Psoas muscle (tissue), 8 donors: ENCODE measurements at places on chromosomes 5 and 9. TPM values are rescaled to one million over a fixed set of nuclear protein-coding genes. Genes with fewer than 3 reads are reported as not detected.
A peak's percentile ranks its signal among the peaks of the same experiment; 100 is the strongest.

DNA sequence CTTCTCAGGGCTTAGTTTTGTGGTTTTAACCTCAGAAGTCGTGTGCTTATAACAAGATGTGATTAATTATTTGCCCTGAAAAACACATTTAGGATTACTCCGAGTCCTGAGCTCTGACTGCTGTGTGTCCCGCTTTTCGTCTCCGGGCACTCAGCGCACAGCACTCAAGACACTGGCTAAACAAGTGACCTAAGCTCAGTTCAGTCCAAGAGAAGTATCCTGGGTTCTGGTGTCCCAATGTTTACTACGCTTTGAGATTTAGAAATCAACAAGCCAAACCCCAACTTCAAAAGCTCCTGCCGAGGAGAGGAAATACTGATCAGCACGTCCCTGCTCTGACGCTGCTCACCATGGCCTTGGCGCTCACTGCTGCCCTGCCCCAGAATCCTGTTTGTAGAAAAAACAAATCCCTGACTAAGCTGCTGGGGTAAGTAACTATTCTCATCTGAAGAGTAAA, 53.2 kb downstream of the IPPK start:
- peak; percentile 59 for DNase-seq

DNA sequence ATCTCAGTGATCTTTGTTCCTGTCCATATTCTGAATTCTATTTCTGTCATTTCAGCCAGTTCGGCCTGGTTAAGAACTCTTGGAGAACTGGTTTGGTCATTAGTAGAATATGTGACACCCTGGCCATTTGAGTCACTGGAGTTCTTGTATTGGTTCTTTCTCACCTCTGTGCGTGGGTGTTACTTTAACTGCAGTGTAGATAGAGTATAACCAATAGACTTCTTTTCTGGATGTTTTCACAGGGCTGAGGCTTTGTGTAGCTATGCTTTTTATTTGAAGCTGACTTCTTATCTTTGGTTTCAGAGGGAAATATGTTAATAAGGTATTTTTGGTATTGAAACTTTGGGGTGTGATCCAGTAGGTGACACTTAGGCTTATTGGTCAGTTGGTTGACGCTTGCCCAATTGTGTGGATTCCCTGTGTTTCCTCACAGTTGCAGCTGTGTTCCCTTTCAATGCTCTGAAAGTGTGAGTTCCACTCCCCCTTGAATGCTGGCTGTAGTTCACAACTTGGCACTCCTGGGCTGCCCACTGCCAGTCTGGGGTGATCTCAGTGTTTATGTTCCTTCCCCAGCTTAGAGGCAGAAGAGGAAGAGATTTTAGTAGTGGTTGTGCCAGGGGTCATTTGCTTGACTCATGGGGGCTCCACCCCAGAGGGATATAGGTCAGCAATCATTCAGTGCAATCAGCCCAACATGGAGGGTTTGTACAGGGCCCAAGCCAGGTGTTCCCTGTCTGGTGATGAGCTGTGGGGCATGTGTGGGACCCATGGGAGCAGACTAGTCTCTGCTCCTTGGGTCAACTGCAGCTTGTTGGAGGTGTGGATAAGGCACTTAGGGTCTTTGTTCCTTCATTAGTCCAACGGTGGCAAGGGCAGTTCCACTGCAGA, 34.9 kb upstream of the TEK start:
- no peak for DNase-seq

- no peak for DNase-seq
Observed at GRCh38 chr9:68966496-68966944, 47.4 kb downstream of the PRKACG start.

DNA sequence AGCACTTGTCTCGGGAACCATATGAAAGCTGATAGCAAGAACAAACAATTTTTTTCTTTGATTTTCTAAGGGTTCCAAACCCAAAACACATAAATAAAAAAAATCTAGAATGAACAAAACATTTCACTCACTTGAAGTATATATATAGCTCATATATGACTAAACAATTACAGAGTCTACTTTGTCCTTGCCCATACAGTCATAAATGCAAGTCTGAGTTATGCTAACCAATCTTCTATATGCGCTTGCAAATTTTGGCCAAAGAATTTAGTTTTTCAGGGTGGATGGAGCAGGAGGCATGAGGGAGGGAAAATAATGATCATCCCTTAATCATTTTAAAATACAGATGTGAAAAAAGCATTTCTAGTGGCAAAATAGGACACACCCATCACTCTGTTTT, 370.1 kb downstream of the BNC2 start:
- no peak for DNase-seq

DNA sequence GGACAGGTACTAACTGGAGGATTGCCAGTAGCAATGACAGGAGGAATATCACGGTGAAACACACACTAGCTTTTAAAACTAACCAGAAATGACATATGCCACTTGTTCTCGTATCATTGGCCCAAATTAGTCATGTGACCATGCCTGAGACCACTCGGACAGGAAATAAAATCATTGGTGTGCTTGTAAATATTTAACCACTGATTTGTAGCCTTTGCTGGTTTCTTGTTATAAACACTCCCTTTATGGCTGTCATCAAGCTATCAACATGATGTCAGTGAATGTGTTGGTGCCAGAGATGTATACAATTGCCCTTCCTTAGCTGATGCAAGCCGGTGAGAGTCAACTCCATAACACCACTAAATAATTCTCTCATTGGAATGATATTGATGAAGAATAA, 123.7 kb upstream of the ANKH start:
- DNase-seq: no peak

DNA sequence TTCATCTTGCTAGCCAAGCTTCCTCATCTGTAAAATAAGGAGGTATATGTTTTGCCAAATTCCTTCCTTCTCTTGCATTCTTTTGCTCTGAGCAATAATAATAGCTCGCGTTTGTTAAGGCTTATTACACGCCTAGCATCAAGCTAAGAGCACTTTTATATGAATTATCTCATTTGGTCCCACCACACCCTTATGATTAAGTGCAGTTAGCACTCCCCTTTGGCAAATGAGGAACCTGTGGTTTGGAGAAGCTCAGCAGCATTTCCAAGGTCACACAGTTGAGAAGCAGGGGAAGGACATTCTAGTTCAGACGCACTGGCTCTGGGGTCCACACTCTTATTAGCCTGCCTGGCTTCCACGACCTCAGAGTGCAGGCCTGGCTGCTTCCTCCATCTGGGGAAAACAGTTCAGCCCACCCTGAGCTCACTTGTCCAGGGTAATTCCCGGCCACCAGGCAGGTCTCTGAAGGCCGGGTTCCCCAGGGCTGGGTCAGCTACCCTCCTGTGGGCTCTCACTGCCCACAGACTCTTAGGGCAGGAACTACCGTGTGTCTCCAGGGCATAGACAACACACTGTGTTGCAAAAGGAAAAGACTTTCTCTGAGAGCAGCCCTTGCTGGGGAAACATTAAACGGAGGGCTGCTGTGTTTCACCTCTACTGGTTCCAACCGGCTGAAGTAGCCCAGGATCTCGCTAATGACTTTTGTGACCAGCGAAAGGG, 9.9 kb upstream of the FBP1 start:
- no peak for DNase-seq

- no peak for DNase-seq
Observed at GRCh38 chr9:85142968-85143367, 473.4 kb downstream of the NTRK2 start.

DNA sequence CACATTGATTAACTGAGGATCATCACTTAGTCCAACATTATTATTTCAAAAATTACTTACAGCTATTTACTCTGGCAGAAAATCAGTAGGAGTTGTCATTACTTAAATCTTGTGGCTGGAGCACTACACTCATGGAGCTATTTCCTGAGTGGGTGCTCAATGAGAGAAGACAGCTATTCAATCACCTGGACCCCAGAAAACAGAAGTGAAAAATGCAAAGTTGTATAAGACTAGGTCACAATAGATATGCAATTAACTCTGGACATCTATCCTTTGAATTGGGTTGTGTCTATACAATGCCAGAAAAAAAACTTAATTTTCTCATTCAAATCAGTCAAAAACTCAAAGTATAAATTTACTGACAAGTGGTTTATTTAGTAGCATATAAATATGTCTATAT, 340.9 kb downstream of the EFNA5 start:
- no peak for DNase-seq

GRCh38 chr5:180315762-180316212, 23.9 kb upstream of the MAPK9 start:
- peak; percentile 76 for DNase-seq

- no peak for DNase-seq
Observed at GRCh38 chr5:83145241-83145640, 67.9 kb downstream of the XRCC4 start.

DNA sequence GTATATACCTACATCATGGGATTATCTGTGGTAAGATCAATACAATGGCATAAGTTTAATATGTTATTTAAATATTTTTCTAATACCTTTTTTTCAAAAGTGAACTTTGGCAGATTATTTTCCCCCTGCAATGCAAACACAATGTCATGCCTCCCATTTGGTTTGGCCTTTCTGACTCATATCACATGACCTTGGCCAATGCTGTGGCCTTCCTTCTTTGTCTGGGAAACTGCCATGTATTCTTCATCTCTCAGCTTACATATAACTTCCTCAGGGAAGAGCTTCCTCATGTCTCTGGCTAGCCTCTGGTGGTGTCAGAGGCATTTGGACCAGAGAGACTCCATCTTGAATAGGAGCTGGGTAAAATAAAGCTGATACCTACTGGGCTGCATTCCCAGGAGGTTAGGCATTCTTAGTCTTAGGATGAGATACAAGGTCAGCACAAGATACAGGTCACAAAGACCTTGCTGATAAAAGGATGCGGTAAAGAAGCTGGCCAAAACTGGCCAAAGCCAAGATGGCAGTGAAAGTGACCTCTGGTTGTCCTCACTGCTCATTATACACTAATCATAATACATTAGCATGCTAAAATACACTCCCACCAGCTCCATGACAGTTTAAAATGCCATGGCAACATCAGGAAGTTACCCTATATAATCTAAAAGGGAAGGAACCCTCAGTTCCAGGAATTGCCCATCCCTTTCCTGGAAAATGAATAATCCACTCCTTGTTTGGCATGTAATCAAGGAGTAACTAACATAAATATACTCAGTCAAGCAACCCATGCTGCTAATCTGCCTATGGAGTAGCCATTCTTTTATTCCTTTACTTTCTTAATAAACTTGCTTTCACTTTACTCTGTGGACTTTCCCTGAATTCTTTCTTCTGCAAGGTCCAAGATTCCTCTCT, 76.0 kb downstream of the C9orf153 start:
- DNase-seq: no peak

- no peak for DNase-seq
Observed at GRCh38 chr9:118563677-118564076, 805.6 kb downstream of the BRINP1 start.

GRCh38 chr9:2691212-2691611, 26.1 kb upstream of the KCNV2 start:
- DNase-seq: no peak

GRCh38 chr9:29069376-29069775, 1496.1 kb upstream of the C9orf72 start:
- no peak for DNase-seq

DNA sequence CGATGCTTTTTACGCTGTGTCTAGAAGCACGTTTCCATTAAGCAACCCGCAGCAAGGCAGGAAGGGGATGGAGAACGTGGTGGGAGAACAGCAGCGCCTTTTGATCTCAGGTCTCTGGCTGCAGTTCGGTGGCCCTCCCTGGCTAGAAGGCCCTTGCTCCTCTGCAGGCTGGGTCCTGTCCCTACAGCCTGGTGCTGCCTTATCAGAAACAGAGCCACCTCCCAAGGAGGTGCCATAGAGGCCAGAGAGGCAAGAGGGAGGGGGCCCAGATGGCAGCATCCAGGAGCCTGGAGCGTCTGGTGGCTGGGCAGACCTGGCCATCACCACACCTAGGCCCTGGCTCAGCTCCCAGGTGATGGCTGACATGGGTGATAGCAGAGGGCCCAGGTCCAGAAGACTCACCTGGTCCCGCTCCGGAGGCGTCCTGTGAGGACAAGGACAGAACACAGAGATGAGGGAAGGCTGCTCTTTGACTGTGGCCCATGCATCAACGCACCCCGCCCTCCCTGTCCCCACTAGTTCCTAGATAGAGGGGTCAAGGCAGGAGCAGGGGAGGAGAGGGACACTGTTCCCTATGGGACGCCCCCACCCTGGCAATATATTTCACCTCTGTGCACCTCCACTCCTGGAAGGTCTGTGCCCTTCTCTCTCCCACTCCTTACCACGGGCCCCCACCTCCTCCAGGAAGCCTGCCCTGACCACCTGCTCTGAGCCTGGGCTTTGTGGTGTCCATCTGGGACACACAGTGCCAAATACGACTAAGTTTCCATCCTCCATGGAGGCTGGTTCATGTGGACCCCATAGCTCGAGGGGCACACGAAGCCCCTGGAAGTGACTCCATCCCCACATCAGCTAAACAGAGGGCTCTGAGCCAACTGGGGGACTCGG, 41.6 kb upstream of the SARDH start:
- peak; percentile 45 for DNase-seq

- no peak for DNase-seq
Observed at GRCh38 chr9:4303006-4303405, 3.1 kb upstream of the GLIS3 start.

DNA sequence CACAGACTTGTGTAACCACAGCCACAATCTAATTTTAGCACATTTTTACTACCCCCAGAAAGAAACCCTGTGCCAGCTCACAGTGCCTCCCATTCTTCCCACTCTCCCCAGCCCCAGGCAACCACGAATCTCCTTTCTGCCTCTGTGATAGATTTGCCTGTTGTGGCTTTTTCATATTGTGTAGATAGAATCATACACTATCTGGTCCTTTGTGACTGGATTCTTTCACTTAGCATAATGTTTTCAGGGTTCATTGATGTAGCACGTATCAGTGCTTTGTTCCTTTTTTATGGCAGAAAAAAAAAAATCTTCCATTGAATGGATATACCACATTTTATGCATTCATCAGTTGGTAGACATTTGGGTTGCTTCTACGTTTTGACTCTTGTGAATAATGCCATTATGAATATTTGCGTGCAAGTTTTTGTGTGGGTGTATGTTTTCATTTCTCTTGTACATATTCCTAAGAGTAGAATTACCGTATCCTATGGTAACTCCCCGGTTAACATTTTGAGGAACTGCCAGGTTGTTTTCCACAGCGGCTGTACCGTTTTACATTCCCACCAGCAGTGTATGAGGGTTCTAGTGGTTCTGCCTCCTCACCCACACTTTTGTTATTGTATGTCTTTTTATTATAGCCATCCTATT, 64.5 kb downstream of the RCL1 start:
- DNase-seq: no peak

RAB24 gene
- total RNA-seq: 20.6 TPM

PCDHB4 gene
- total RNA-seq: 1.6 TPM

ABO gene
- 0.83 TPM for total RNA-seq

TNC gene
- 2.7 TPM for total RNA-seq

MUSK gene
- 2.9 TPM for total RNA-seq

CTNND2 gene
- total RNA-seq: not detected
